CD4-positive, alpha-beta T cell treated with Interleukin-15 for 4 hours (primary cell): ENCODE measurements at places on chromosomes 7 and 10.

GRCh38 chr7:30548845-30549244, 44.2 kb upstream of the GGCT start:
- peak; percentile 42 for DNase-seq

DNA sequence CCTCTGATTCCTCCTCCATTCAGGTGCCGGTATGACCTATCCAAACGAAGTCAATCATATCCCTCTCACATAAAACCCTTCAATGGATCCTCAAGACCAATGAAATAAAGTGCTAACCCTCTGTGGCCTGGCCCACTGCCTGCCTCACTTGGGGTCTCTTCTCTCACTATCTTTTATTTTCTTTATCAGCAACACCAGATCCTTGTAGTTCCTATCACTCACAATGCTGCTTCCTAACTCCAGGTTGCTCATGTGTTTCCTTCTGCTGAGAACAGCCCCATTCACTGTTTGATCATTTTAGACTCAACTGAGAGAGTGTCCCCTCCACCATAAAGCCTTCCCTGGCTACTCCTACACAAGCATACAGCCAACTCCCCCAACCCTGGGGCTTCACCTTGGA, 180.6 kb downstream of the DOCK4 start:
- no peak for DNase-seq

- DNase-seq = no peak
These were observed 75.3 kb downstream of the GLI3 start for GRCh38 chr7:42161719-42162118.

GRCh38 chr7:70072220-70072619, 473.9 kb downstream of the AUTS2 start:
- DNase-seq = no peak

GRCh38 chr10:104351919-104352318, 1.7 kb upstream of the CFAP58 start:
- DNase-seq = no peak

DNA sequence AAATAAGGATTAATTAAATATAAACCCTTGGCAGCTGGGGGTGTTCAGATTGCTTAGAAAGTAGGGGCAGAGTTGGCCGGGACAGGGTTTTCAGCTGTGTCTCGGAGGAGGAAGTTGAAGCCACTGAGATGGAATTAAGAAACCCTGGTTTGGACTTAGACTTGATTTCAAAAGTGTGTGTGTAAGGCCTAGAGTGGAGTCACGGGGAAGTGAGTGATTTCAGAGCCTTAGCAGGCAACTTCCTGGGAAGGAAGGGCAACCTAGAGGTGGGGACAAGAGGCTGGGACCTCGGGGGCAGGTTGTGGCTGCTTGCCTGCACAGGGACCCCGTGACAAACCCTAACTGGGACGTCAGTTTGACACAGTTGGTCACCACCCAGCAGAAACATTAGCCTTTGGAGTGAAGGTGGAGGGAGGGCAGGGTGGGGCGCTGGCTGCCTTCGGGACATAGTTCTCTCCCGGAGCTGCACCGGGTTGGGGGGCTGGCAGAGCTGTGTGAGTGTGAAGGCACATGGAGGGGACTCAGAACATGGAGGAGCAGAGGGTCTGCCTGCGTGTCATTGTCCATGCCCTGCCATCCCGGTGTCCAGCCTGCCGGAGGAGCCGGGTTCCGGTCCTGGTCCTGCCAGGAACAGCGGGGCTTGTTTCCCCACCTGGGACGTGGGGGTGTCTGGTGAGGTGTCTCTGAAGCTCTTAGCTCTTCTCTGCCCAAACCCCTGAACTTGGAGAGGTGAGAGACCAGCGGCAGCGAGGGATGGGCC, 1.8 kb downstream of the BRI3 start:
- no peak for DNase-seq

GRCh38 chr10:123557366-123558108, 108.6 kb upstream of the GPR26 start:
- no peak for DNase-seq

DNA sequence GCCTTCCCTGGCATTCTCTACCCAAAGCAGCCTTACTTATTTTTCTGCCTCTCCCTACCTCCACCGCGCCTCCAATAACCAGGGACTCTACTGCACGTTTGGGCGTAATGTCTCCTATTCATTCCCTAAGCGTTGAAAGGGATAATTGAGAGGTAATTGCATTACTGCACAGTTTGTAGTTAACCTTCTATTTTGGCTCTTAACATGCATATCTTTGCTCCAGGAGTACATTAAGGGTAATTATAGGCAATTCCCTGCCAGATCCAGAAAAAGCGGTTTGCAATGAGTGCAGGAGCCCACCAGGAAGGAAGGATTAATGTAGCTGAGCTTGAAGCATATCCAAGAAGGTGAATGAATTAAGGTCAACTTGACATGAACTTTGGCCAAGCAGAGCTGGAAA, 558.4 kb downstream of the TYW1 start:
- no peak for DNase-seq

DNA sequence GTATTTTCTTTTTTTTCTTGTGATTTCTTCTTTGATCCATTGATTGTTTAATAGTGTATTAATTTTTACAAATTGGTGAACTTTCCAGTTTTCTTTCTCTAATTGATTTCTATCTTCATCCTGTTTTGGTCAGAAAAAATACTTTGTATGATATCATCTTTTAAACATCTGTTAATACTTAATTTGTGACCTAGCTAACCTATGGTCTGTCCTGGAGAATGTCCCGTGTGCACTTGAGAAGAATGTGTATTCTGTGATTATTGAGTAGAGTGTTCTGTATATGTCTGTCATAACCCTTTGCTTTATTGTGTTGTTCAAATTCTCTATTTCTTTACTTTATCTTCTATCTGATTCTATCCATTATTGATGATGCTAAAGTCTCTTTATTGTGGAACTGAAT, 65.8 kb upstream of the ZEB1 start:
- no peak for DNase-seq

DNA sequence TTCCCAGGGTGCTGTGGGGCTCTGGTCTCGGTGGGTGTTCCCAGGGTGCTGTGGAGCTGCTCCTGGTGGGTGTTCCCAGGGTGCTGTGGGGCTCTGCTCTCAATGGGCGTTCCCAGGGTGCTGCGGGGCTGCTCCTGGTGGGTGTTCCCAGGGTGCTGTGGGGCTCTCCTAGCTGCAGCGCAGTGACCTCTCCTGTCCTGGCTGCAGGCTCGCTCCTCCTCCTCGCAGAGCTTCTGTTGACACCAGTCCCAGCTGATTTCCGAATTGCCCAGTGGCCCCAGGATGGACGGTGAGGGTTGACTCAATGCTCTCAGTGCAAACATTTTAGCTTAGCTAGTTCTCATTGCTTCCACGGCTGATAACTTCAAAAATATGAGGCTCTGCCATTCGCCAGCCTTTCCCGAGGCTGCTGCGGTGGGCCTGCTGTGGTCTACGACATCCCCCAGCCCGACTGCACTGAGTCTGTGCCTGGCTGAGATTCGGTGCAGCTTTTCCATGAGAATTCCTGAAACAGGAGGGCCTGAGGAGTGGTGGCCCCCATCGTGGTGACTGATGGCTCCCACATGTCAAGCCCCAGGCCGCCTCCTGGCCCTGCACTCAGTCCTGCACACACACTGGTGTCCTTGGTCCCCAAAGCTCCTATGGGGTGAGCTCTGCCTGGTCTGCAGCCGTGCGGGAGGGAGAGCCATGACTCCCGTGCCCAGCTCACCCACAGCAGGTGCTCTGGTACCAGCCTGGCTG, 58.3 kb upstream of the NKX6-2 start:
- no peak for DNase-seq

DNA sequence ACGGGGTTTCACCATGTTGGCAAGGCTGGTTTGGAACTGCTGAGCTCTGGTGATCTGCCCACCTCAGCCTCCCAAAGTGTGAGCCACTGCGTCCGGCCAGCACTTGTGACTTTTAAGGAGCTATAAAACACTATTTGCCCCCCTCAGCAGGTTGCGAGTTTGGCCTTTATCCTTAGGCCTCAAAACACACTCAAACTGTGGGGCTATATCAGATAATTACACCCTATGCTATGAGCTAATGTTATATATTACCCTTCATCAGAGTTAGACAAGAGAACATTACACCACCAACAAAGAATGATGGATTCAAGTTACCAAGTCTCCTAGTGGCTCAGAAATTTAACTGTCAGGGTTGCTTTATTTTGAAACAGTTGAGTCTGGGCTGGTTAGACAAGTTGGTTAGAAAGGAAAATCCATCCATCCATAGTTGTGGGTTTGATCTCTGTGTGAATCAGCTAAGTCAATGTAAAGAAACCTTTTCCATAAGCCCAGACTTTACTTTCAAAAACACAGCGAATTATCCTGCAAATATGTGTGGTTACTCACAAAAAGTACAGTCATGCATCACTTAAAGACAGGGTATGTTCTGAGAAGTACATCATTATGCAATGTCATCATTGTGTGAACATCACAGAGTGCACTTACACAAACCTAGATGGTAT, 115.8 kb downstream of the SEMA3D start:
- no peak for DNase-seq

DNA sequence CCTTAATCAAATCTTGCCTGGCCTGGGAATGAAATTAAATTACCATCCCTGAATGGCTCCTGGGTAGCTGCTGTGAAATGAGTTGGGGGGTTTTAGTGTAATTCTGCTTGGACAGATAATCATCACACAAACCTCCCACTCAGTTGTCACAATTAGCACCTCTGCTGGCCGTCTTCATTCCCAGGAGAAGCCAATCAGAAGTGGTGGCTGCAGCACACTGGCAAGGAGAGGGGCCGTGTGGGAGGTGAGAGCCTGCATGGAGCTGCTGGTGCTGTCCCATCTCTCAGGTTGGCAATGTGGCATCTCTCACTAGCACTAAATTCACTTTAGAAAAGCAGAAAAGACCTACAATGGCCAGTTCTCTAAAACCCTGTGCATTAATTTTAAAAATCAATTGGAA, 92.5 kb downstream of the NT5C2 start:
- no peak for DNase-seq

DNA sequence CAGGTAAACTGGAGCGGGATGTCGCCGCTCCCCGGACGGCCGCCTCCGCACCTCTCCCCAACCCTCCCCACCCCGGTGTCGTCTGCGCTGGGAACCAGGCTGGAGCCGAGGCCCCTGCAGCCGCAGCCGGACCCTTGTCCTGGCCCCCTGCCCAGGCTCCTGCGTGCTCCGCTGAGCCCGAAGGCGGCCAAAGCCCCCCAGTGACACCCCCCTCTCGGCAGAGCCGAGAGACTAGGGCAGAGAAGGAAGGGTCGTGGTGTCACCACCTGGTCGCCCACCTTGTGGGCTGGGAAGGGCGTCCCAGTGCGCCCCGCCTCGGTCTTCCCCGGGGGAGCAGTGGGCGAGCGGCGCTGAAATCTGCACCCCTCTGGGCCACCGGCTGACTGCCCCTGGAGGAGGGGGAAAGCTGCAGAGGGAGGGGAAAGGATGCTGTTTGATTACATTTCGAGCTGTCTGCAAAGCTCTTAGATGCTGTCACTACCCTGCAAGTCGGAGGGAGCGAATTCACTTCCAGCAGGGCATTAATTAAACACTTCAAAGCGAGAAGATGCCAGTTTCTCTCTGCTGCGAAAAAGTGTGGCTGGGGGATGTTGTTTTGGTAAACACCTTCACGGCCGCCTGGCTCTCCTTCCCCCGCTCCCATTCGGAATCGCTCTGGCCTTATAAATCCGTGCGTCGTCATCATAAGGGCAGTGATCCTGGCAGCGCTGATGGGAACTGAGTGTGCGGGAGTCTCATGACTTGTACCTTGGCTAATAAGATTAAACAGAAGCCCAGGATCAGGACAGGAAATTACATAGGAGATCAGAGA, 622 bp downstream of the DYNC1I1 start:
- DNase-seq = no peak

DNA sequence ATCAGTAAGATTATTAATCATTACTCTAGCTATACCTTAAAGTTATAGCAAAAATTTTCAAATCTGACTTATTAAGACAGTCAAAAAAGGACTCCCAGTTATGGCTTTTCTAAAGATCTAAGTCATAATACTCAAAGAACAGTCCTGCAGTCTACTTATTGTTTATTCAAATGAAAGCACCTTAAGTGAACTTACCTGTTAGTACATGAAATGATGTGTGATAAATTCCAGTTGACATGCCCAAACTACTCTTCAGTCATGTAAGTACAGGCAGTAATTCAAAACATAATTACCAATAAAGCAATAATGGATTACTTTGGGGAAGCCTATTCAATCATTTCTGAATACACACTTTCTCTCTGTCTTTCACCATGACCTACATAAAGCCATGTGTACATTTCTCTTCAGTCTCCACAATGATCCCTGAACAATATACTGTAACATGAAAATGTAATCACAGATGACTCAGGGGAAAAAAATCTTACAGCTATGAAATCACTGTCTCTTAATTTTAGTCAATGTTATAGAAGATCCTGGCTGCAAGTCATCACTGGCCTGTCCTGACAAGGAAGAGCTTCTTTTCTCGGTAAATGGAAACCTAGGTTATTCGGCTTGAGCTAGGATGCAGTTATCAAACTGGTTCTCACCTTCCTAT, 420.7 kb upstream of the LRRTM3 start:
- DNase-seq = no peak

DNA sequence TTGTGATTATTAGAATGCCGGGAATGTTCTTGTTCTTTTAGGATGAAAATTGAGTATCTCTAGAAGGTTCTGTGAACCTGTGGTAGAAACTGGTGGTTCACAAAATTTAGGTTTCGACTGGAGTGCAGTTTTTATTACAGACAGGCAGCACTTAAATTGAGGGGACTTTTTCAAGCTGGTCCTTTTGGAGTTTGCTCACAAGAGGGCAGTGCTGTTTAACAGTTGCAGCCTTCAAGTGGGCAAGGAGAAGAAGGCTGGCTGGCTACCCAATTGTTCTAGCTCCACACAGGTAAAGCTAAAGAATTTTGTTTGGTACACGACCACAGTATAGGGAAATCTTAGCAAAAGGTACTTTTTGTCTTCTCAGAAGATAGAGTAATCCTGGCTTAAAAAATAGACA, 233.6 kb downstream of the SNX13 start:
- peak; percentile 18 for DNase-seq

- DNase-seq = no peak
These were observed 90.4 kb upstream of the BMPER start for GRCh38 chr7:33814936-33815335.

DNA sequence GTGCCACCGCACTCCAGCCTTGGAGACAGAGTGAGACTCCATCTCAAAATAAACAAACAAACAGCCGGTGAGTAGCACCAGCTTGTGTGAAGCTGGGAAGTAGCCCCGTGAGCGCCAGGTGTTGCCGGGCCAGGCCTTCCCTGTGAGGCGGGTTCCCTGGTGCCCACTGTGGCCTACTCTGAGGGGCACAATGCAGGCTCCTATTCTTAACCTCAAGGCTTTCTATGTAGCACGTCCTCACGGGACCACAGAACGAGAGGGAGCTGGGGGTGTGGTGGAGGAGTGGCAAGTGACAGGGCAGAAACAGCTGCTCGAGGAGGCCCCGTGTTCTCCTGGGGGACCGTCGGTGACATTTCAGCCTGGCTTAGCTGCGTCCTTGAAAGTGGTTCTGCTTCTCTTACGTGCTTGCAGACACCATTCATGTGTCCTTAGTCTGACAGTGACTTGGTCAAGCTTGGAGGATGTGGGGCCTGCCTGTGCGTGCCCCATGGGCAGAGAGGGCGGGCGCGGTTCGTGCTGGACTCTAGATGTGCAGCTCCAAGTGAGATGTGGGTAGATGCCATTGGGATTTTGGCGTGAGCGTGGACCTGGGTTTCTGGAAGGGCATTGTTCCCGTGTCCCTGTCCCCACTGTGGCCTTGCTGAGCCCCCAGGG, 116.6 kb downstream of the NKX6-2 start:
- DNase-seq = no peak
